ENCODE measurements at places on chromosomes 2 and 18.

- no peak for DNase-seq
Observed at GRCh38 chr18:79410731-79411613, 15.2 kb downstream of the NFATC1 start.

- no peak for DNase-seq
Observed at GRCh38 chr2:101485856-101486255, 10.9 kb upstream of the RFX8 start.

- no peak for DNase-seq
Observed at GRCh38 chr2:136251885-136252585, 134.1 kb upstream of the CXCR4 start.

- DNase-seq, result no peak
Observed at GRCh38 chr18:6215888-6216287, 198.8 kb downstream of the L3MBTL4 start.

DNA sequence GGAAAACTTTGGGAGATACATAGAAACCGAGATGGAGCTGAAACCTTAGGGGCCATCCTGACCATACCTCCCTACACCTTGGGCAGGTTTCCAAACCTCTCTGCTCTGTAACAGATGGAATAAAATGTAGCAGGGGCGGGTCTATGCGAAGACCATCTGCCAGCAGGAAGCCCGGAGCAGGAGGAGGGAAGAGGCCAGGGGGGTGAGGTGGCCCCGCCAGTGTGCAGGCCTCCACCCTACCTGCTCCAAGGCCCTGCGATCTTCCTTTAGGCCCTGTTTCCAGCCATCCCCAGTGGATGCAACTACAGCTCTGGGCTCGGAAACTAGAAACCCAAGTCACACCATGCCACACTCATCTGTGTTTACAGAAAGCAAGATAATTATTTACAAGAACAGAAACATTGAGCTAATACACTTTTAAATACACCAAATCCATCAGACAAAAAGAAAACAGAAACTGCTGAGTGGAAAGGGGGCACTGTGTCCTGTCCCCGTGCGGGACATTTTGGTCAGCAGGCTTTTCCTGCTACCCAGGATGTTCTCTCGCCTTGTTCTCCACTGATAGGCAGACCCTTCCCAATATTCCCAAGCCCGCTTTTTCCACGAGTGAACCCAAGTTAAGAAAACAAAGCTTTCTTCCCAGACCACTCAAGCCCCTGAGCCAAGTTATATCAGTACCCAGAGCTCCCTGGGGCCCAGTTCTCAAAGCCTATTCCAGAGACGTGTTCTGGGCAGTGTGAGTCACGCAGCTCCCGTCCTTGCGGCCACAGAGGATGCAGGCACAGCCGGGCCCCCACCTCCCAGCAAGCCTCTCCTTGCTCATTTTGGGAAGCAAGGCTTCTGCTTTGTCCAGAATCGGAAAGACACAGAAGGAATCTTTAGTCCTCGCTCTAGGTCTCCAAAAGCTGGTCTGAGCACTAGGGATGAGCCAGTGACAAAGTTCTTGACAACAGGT lies 17.3 kb downstream of the CIB4 start:
- DNase-seq, result peak; percentile 33

DNA sequence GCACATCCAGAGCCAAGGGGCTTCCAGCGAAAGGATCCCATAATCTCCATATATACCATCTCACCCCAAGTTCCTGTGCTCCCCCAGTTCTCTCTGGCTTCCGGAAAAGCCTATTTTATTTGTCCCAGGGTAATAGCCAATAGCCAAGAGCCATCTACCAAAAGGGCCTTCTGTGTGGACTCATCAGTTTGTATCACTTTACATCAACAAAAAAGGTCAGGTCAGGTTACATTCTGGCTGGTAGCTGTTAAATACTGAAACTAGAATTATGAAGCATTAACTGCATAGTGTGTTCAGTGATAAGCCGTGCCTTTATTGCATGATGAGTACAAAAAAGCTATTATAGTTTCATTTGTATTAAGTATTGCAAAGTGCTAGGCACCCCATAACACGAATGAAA lies 223.7 kb downstream of the IRS1 start:
- DNase-seq, result no peak

- peak; percentile 15 for DNase-seq
Observed at GRCh38 chr18:12656605-12656937, 1.3 kb downstream of the SPIRE1 start.

DNA sequence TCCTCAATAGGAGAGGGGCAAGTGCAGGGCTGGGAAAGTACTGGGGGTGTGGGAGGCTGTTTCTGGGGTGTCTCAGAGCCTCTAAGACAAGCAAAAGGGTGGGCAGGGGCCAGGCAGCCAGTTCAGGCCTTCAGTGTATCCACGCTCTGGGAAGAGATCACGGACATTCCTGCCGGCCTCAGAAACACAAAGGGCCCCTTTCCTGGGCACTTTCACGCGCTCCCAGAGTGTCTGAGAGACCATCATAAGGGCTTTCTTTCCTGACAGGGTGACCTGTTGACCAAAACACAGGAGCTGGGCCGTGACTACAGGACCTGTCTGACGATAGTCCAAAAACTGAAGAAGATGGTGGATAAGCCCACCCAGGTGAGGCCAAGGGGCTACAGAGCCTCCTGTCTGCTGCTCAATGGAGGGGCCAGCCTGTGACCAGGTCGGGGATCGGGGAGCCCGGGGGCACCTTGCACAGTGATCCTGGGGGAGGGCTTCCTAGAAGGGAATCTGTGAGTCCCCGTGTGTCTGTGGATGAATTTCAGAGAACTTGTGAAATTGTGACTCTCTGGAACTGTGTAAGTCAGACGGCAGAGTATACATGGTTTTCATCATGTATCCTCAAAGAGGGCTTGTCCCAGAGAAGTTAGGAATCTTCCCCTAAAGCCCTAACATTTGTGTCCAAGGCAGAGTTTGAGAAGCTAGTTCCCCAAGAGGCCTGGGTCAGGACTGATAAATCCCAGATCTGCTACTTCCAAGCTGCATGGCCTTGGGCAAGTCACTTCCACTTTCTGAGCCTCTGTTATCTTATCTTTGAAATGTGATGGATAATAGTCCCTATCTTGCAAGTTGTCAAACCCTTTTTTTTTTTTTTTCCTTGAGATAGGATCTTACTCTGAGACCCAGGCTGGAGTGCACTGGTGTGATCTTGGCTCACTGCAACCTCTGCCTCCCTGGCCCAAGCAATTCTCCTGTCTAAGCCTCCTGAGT lies 1.8 kb downstream of the GNLY start:
- no peak for DNase-seq

DNA sequence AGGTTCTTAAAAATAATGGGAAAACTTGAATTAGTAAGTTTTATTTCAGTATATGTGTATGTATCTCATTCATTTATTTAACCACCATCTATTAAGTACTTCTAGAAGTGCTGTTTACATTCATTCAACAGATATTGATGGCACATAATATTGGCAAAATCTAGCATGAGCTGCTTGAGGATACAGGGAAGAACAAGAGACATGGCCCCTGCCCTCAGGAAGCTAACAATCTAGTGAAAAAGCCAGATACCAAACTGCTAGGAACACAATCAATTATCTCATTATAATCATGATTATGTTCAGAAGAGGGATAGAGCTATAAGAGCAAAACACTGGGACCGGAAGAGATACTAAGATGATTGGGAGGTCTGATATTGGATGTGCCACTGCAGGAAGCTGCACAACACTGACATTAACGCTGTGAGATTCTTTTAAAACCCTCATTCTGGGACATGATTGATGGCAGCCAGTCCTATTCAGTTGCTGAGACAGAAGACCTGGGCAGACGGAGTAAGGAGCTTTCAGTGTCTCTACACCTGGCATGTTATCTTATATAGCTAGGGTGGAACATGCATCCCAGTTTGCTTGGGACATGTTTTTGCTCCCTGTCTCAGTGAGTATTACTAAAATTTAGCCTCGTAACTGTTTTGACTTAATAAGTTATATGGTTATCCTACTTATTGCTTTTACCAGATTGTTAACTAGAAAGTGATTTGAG lies 314.1 kb downstream of the STK39 start:
- DNase-seq, result no peak

GRCh38 chr2:224031358-224031970 lies 7.6 kb downstream of the SERPINE2 start:
- DNase-seq, result no peak

- DNase-seq, result no peak
Observed at GRCh38 chr2:135317375-135317774, 213.6 kb downstream of the ZRANB3 start.

- peak; percentile 29 for DNase-seq
Observed at GRCh38 chr18:24270937-24271380, 126.7 kb downstream of the OSBPL1A start.

- DNase-seq, result peak; percentile 30
Observed at GRCh38 chr2:86393521-86394491, 47.4 kb upstream of the KDM3A start.

DNA sequence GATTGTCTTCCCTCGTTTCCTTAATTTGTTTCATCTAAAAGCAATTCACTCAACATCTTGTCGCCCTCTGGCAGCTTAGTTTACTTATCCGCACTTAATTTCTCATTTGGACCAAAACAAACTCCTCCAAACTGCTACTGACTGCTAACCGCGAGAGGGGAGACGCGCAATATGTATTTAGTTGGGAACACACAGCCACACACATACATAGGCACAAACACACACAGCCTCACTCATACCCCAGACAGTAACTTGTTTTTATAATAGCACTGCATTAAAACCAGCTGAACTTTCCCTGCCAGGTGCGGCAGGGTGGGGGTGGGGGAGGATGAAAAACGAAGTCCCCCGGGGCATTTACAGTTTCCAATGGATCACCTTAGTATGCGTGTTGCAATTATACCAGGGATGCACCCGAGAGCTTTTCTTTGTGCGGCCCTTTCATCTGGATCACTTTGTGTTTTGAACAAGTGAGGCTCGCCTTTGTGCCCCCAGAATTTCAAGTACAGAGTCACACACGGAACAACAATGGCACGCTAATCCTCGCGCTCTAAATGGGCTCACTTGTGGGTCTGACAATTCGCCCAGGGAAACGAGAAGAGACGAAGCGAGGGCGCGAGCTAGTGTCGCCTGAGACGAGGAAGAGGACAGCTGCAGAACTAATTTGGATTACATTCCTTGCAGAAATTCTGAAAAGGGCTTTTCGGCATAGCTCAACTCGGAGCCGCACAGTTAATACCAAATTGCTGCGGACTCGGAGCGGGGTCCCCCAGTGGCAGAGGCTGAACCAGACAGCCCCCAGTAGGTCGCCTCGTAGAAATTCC lies 2.4 kb downstream of the ERBB4 start:
- no peak for DNase-seq

- no peak for DNase-seq
Observed at GRCh38 chr2:69694894-69695849, 46.8 kb upstream of the ANXA4 start.

- DNase-seq, result no peak
Observed at GRCh38 chr2:218307415-218308090, 15.2 kb upstream of the TMBIM1 start.

DNA sequence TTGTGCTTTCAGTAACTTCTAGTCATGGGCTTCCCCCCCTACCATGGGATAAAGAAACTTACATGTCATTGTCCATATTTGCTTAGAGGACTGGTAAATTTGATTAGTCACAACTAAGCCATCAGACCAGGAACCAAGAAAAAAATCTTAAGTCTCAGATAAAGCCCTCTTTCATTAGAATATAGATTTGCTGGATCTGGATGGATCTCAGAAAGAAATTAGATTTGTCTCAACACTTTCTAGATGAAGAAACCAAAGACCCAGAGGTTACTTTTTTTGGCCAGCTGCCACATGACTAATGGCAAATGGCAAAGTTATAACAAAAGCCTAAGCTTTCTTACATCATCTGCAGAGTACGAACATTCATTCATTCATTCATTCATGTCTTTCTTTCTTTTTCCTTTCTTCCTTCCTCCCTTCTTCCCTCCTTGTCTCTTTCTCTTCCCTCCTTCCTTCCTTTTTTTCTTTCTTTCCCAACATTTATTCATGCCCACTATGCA lies 60.2 kb downstream of the CDCA7 start:
- no peak for DNase-seq

GRCh38 chr2:44167311-44167907 lies 1.3 kb upstream of the PPM1B start:
- no peak for DNase-seq

DNA sequence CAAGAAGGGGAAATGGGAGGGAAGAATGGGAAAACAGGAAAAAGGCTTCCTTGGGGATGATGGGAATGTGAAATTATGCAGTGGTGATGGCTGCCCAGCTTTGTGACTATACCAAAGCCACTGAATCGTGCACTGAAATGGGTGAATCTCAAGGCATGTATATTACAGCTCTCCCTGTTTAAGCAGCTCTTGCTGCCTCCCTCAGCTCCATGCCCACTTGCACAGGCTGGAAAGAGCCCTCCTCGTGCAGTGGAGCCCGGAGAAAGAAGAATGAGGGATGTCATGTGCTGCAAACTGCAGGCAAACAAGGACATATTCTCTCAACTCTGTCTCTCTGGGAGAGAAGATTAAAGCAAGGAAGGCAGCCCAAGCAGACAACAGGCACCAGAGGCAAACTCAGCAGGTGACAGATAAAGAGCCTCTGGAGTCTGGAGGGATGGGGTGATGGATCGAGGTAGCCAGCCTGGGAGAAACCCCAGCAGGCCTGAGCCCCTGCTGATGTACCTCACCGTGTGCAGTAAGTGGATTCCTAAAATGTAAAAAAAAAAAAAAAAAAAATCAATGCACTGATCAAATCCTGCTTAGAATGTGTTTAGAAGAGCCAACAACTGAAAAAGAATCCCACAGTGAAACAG lies 62.4 kb upstream of the SLC66A3 start:
- no peak for DNase-seq

DNA sequence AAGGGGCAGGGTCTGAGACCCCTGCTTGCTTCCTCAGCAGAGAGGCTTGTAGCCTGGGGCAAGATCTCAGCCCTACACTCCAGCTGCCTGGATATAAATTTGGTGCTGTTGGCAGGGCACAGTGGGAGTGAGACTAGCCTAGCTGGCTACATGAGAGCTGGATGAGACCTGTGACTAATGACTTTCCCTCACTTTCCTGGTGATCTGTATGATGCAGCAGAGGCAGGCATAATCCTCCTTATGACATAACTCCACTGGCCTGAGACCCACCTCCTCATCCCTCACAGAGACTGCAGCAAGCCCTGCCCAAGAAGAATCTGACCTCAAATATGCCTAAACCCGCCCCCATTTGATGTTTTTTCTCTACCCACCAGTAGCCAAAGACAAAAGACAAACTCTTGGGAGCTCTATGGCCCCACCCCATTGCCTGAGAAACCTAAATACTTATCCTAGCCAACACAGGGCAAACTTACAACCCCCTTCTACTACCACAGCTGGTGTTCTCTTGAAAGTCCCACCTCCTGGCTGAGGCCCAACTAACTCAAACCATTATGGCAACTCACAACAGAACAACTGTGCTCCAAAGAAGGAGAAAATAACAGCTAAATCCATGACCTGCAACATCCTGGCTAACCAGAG lies 102.7 kb downstream of the NR4A2 start:
- DNase-seq, result no peak

DNA sequence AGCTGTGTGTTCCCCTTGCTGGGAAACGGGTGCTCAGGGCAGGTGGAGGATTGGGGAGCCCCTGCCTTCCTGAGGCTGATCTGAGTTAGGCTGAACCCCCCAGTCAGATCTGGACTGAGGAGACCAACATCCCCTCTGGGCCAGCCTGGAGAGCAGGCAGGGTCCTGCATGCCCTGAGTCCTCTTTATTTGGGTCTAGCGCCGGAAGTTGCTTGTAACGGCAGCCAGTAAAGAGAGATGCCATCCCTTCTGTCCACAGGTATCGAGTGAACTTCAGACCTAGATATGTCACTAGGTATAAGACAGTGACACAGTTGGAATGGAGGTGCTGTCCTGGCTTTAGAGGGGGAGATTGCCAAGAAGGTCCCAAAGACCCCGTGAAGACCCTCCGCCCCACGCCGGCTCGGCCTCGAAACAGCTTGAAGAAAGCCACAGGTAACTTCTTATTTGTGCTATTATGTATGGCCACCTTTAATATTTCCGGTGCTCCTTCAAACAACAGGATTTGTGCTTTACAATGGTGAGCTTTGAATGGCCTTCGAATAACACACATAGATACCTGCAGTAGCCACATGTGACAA lies 38.0 kb downstream of the EMILIN2 start:
- no peak for DNase-seq

All from H54 (cell line).